ENCODE measurements at places on chromosomes 5 and 9. TPM values are rescaled to one million over a fixed set of nuclear protein-coding genes. Genes with fewer than 3 reads are reported as not detected.

DNA sequence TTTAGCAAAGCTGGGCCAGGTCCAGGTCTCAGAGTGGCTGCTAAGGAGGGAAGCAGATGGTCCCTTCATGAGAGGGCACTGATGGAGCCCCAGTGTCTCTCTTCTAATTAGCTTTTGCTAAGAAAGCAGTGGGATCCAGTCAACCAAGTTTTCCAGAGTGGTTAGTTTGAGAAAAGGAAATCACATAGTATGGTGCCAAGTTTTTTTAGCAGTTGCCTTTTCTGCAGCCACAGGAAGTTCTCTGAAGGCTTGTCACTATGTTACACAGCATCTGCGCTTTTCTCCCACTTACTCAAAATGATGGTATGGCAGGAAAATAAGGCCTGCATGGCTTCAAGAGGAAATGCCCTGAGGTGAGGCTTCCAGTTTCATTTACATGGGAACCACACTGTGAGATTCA, 331.5 kb upstream of the ZNF462 start:
- no peaks in the 10 kb centered on the region for H3K27me3 ChIP-seq
- DNase-seq: no peak
- H3K27ac ChIP-seq: no peak overlapping the region
- peaks cover 15% of the 10 kb centered on the region for H3K4me1 ChIP-seq

The FBP1 gene
- not detected for total RNA-seq

DNA sequence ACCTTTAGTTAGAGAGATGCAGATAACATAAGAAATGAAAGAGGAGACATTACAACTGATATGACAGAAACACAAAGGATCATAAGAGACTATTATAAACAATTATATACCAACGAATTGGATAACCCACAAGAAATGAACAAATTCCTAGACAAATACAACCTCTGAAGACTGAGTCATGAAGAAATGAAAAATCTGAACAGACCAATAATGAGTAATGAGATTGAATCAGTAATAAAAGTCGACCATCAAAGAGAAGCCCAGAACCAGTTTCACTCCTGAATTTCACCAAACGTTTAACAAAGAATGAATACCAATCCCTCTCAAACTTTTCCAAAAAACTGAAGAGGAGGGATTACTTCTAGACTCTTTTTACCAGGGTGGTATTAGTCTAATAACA, 50.5 kb upstream of the PCAT7 start:
- H3K36me3 ChIP-seq: no peaks in the 10 kb centered on the region
- no peaks in the 10 kb centered on the region for H3K27me3 ChIP-seq
- no peak overlapping the region for H3K27ac ChIP-seq
- peaks cover 4% of the 10 kb centered on the region for H3K4me1 ChIP-seq
- H3K4me3 ChIP-seq: no peak overlapping the region

GRCh38 chr5:133756036-133756435, 143.7 kb upstream of the FSTL4 start:
- no peaks in the 10 kb centered on the region for H3K27me3 ChIP-seq

- H3K4me3 ChIP-seq: no peak overlapping the region
- H3K4me1 ChIP-seq: no peaks in the 10 kb centered on the region
- H3K36me3 ChIP-seq: no peaks in the 10 kb centered on the region
- no peak for DNase-seq
- no peaks in the 10 kb centered on the region for H3K27me3 ChIP-seq
Observed at GRCh38 chr9:79208791-79209396, 362.9 kb upstream of the TLE4 start.

The GRIN1 gene
- total RNA-seq: not detected

DNA sequence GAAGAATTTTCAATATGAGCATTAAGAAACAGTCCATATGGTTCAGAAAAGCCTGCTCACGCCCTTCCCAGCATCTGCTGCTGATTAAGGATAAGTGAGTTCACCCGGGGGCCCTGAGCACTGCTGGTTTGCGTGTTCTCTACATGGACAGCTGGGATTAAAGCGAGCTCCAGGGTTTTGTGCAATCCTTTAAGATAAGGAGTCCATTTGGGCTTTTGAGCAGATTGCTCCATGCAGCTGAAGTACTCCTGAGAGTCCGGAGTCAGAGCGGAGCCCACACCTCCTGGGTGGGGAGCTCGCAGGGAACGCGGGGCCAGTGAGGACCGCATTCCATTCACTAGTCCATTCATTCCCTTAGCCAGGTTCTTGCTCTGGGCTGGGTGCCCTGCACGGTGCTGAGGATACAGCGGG, 149.3 kb upstream of the COL5A1 start:
- peaks cover 22% of the 10 kb centered on the region for H3K4me1 ChIP-seq
- no peak overlapping the region for H3K27ac ChIP-seq
- no peak for DNase-seq
- H3K4me3 ChIP-seq: no peak overlapping the region
- no peaks in the 10 kb centered on the region for H3K27me3 ChIP-seq
- H3K36me3 ChIP-seq: no peaks in the 10 kb centered on the region

DNA sequence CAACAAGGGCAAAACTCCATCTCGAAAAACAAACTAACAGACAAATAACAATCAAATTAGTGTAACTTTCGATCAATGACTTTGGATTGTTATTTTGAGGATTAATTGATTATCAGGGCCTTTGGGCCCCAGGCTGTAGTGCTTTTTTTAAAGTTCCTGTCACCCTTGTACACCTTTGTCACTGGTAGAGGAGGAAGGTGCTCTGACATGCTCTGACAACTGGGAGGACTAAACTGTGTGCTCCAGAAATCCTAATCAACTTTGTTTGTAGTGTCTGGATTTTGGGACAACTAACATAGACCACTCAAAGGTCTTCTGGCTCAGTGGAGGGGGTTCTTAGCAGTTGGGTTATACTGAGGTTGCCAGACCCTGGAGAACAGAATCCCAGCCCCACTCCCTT, 1.8 kb downstream of the TXN start:
- peak overlapping the region; percentile 92 for H3K4me3 ChIP-seq
- peaks cover 51% of the 10 kb centered on the region for H3K4me1 ChIP-seq
- no peak for DNase-seq
- H3K27ac ChIP-seq: peak overlapping the region; percentile 93
- H3K27me3 ChIP-seq: no peaks in the 10 kb centered on the region

DNA sequence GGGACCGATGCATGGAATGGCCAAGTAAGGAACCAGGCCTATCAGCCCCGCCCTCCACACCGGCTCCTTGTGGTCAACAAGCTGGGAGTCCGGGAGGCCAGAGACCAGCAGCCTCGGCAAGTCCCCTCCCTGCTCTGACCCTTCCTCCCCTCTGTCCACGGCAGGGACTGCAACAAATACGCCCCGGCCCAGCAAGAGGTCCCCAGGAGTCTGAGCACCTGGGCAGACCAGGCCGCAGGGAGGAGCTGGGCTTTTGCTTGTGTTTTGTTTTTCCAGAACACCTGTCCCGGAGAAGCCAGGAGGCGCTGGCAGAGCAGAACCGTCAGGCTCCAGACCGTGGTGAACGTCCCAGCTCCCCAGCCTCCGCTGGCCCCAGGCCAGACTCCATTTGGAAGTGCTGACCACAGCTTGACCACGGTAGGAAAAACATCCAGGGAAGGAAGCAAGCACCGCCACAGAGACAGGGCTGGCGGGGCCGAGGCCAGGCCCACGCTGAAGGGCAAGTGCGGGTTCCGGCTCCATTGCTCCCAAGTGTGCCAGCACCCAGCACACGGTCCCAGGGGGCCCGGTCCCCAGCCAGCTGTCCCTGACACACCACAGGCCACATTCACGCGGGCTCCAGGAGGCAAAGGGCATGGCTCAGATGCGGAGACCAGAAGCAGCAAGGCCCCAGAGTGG, 56.7 kb downstream of the VAV2 start:
- no peak for DNase-seq
- H3K4me3 ChIP-seq: no peak overlapping the region
- no peaks in the 10 kb centered on the region for H3K27me3 ChIP-seq
- H3K4me1 ChIP-seq: peaks cover 16% of the 10 kb centered on the region
- H3K27ac ChIP-seq: no peak overlapping the region
- peaks cover 14% of the 10 kb centered on the region for H3K36me3 ChIP-seq

- no peak overlapping the region for H3K4me3 ChIP-seq
- no peaks in the 10 kb centered on the region for H3K27me3 ChIP-seq
- no peaks in the 10 kb centered on the region for H3K36me3 ChIP-seq
- H3K4me1 ChIP-seq: peaks cover 54% of the 10 kb centered on the region
- H3K27ac ChIP-seq: peak overlapping the region; percentile 86
Observed at GRCh38 chr5:10600626-10601245, 36.9 kb downstream of the ANKRD33B start.

- no peaks in the 10 kb centered on the region for H3K36me3 ChIP-seq
- no peak within 1 kb of the TSS for H3K4me3 ChIP-seq
- peaks cover 6% of the 10 kb centered on the region for H3K4me1 ChIP-seq
- no peak for DNase-seq
- no peak within 1 kb of the TSS for H3K27ac ChIP-seq
Observed at GRCh38 chr5:141958113-141958512, at the start of gene PCDH12. TSS of gene PCDH12 (minus strand) at chr5:141958202. CDS start at chr5:141957851, 351 bp downstream.

GRCh38 chr9:105143136-105143430, 101.4 kb upstream of the SLC44A1 start:
- no peaks in the 10 kb centered on the region for H3K36me3 ChIP-seq
- no peak overlapping the region for H3K27ac ChIP-seq
- no peak for DNase-seq

- H3K4me1 ChIP-seq: no peaks in the 10 kb centered on the region
- no peaks in the 10 kb centered on the region for H3K27me3 ChIP-seq
- H3K4me3 ChIP-seq: no peak overlapping the region
- H3K36me3 ChIP-seq: peaks cover 2% of the 10 kb centered on the region
- no peak overlapping the region for H3K27ac ChIP-seq
Observed at GRCh38 chr5:59446356-59446755, 447.2 kb downstream of the PDE4D start.

DNA sequence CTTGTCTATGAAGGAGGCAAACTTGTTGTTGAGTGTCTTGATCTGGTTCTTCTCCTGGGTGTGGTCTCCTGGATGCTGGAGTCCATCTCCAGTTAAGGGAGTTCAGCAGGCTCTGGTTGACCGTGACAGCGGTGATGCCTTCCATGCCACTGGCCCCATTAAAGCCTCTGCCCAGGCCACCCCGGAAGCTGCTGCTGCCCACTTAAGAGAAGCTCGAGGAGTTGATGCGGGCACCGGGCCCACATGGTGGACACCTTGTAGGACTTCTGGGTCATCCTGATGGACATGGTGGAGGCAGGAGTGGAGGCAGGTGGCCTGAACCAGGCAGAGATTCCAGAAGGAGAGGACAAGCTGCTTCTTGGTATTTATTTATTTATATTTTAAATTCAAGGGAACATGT, 44.7 kb upstream of the DEPDC1B start:
- DNase-seq: no peak
- H3K27ac ChIP-seq: no peak overlapping the region
- H3K36me3 ChIP-seq: peaks cover 6% of the 10 kb centered on the region
- no peaks in the 10 kb centered on the region for H3K4me1 ChIP-seq
- peaks cover 17% of the 10 kb centered on the region for H3K27me3 ChIP-seq

GRCh38 chr5:83095957-83096539, 18.7 kb downstream of the XRCC4 start:
- peak overlapping the region; percentile 78 for H3K27ac ChIP-seq
- no peaks in the 10 kb centered on the region for H3K27me3 ChIP-seq
- H3K4me1 ChIP-seq: peaks cover 27% of the 10 kb centered on the region

DNA sequence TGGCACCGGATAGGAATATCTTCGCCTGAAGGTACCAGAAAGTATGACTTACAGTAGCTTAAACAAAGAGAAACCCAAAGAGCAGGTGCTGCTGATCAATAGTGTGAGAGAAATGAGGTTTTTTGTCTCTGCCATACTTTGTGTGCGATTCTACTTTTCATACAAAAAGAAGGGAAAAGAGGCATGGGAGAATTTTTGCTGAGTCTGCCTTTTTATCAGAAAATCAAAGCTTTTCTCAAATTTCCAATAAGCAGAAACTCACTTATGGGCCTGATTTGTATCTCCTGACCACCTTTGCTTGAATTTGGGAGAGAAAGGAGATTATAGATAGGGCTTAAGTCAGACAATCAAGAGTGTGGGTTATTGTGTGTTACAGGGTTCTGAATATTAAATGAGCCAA, 65.5 kb upstream of the TAF11L2 start:
- H3K36me3 ChIP-seq: no peaks in the 10 kb centered on the region
- peaks cover 9% of the 10 kb centered on the region for H3K4me1 ChIP-seq
- no peak overlapping the region for H3K4me3 ChIP-seq
- peaks cover 1% of the 10 kb centered on the region for H3K27me3 ChIP-seq
- H3K27ac ChIP-seq: no peak overlapping the region

- DNase-seq: no peak
- H3K4me3 ChIP-seq: no peak overlapping the region
- no peak overlapping the region for H3K27ac ChIP-seq
- no peaks in the 10 kb centered on the region for H3K36me3 ChIP-seq
- H3K4me1 ChIP-seq: no peaks in the 10 kb centered on the region
Observed at GRCh38 chr9:30065888-30066287, 2318.6 kb upstream of the ACO1 start.

DNA sequence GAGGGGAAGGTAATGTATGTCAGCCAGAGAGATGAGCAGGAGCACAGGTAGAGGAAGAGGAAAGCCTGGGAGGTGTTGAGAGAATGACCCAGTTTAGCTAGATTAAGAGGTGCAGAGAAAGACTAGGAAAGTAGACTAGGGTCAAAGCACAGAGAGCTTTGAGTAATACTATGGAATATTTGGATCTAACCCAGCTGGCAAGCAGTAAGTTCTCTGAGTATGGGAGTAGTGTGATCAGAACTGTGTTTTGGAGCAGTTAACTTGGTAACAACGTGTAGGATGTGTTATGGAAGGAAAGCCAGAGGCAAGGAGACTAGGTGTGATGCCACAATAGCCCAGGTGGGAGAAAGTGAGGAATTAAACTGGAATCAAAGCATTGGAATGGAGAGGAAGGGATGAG, 84.9 kb upstream of the PTGER4 start:
- DNase-seq: no peak
- H3K4me1 ChIP-seq: peaks cover 5% of the 10 kb centered on the region
- H3K36me3 ChIP-seq: no peaks in the 10 kb centered on the region
- H3K4me3 ChIP-seq: no peak overlapping the region
- H3K27ac ChIP-seq: no peak overlapping the region
- H3K27me3 ChIP-seq: no peaks in the 10 kb centered on the region
